ENCODE measurements at places on chromosomes 2 and 18.

GRCh38 chr2:95021847-95022246 lies 3.7 kb upstream of the MAL start:
- no peak for DNase-seq

GRCh38 chr2:240235811-240236210 lies 95.4 kb upstream of the OTOS start:
- DNase-seq: no peak

- DNase-seq: no peak
Measured at GRCh38 chr18:10571537-10571936, 45.7 kb downstream of the NAPG start.

GRCh38 chr18:38497266-38497665 lies 931.7 kb upstream of the CELF4 start:
- no peak for DNase-seq

GRCh38 chr2:10452312-10452711 lies 4.2 kb upstream of the ODC1 start:
- no peak for DNase-seq

DNA sequence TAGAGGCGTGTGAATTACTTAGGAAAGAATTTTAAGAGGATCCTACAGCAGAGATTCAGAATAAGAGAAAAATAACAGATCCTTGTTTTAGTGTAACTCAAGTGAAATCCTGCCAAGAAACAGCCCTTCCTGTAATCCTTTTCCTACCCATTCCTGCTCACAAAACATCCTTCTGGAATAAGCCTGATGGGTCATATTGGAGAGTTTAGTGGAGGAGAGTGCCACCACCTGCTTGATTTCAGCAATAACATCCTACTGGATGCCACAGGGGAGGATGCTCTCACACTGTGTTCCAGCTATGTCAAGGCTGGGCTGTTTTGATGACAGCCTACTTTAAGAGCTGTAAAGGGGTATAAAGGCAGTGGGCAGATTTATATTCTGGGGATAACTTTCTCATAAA lies 54.8 kb upstream of the CCDC178 start:
- DNase-seq: no peak

DNA sequence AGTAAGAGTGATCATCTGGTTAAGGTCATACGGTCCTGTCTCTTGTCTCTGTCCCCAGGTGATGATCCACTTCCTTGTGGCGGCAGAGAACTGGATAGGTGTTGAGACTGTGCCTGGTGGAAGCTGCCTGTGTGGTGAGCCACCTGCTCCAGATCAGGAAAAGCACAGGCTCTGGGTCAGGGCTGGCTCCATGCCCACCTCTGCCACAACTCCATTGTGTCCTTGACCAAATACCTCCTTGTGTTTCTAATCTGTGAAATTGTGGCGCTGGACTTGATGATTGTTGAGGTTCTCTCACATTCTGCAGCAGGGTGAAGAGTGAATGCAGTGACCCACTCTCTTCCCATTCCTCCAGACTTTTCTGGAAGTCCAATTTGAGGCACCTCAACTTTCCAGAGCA lies 45.7 kb upstream of the EN1 start:
- DNase-seq: no peak

GRCh38 chr18:57035590-57035989 lies 111.3 kb upstream of the BOD1L2 start:
- DNase-seq: no peak

DNA sequence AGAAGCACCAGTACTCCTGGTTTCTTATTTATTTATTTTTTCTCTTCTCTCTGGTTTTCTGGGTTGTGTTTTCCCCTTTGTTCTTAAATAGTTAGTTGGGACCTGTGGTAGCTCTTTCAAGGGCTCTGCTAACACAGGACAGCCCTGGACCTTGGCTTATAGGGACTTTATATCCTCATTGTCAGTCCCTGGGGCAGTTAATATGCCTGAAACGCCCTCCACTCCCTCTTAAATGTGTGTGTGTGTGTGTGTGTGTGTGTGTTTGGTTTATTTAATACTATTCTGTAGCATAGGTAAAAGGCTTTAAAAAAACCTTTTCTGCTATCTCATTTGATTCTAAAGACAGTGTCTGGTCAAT lies 54.6 kb downstream of the GATA6 start:
- DNase-seq: no peak

- no peak for DNase-seq
Measured at GRCh38 chr2:86632672-86633071, 9.0 kb upstream of the RNF103 start.

GRCh38 chr2:211762479-211762878 lies 776.1 kb downstream of the ERBB4 start:
- DNase-seq: no peak

DNA sequence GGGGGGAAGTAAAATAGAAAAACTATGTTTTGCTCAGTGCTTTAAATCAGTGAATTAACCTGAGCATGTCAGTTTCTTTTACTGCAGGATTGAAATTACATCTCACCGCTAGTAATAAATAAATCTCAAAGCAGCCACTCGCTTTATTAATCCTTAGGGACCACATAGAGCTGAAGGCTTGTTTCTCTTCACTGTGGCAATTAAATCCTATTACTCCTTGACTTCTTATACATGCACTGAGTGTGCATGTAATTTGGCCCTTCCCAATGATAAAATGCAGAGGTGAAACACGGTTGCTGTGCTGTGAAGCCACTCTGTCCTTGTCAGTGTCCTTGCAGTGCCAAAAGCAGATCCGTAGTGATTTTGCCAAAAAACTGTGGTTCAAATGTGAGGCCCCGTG lies 77.1 kb upstream of the RBM44 start:
- DNase-seq: no peak

- DNase-seq: no peak
Measured at GRCh38 chr2:52775674-52776073, 991.9 kb upstream of the CHAC2 start.

- no peak for DNase-seq
Measured at GRCh38 chr18:53997064-53997463, 227.4 kb downstream of the MBD2 start.

DNA sequence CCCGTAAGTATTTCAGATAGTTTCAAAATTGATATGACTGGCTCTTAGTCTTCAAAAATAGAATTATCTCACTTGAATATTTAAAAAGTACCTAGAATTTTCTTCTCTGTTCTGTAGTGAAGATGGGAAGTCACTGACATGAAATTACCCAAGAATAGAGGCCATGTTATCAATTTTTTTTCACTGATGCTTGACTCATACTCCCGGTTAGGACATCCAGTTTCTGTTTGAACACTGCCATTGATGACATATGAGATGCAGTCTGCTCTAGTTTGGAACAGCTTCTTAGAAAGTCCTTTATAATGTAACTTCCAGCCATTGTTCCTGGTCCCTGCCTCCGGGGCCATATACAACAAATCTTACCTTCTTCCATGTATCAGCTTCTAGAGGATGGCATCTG lies 26.0 kb downstream of the MAP3K20 start:
- no peak for DNase-seq

- no peak for DNase-seq
Measured at GRCh38 chr2:134818321-134818720, 20.1 kb upstream of the ACMSD start.

DNA sequence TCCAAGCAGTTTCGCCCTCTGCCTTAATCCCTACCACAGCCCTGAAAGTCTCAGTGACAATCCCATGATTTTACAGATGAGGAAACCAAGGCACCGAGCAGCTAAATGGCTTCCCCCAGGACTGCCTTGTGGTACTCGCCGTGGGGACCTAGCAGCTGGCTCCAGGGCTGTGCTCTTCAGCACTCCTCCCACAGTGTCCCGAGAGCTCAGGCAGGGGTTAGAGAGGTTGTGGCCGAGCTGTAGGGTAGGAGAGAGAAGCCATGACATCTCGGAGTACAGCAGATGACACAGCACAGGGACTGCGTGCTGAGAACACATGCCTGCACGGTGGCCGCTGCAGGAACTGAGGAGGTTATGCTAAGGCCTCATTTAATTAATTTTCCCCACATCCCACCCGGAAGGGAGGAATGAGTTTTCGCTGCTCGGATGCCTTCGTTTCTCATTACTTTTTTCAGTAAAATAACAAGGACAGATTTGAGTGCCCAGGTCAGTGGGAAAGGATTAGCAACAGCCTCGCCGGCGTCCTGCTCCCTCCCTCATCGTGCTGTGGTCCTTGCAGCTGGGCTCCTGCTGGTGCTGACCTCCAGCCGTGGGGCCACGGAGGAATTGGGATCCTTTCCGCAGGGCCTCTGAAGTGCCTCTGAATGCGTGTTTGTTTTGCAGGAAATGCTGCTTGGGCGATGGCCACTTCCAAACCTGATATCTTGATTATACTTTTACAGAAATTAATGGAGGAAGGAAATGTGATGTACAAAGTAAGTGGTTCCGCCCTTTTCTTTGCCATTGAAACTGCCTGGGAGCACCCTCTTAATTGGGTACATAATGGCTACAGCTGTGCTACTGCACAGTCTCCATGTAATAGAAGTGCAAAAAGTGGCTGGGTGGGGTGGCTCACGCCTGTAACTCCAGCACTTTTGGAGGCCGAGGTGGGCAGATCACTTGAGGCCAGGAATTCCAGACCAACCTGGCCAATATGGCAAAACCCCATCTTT lies 61.2 kb downstream of the WDSUB1 start:
- no peak for DNase-seq

- no peak for DNase-seq
Measured at GRCh38 chr18:47415881-47416280, 164.4 kb upstream of the SKOR2 start.

- DNase-seq: no peak
Measured at GRCh38 chr2:47295981-47296635, 106.8 kb upstream of the MSH2 start.

- DNase-seq: peak; percentile 19
Measured at GRCh38 chr2:224650815-224651439, 65.2 kb downstream of the CCDC195 start.

GRCh38 chr2:23655934-23656596 lies 270.9 kb downstream of the ATAD2B start:
- DNase-seq: no peak

- no peak for DNase-seq
Measured at GRCh38 chr2:9765611-9766531, 77.4 kb upstream of the TAF1B start.
